ENCODE measurements at places on chromosomes 4 and X. TPM values are rescaled to one million over a fixed set of nuclear protein-coding genes. Genes with fewer than 3 reads are reported as not detected.

The REELD1 gene
- 0.25 TPM for total RNA-seq

The PRRG3 gene
- not detected for total RNA-seq

The IL9R gene
- 1.4 TPM for total RNA-seq

DNA sequence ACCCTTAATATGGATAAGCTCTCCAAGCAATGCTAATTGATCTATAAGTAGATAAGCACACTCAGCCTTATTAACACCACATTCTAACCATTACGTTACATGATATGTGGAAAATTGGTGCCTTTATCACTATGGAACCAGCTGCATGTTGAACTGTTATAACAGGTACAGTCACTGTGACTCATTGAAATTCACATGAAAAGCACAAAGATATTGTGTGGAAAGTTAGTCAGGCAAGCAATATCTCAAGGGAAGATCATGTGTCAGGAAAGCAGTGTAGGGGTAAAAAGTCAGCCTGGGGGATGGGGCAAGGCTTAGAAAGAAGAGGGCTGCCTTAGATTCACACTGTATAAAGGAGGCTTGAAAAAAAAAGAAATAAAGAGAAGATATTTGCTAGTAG, 313.7 kb upstream of the SMIM31 start:
- DNase-seq, result no peak

Data from HCT116 (cell line).